ENCODE measurements at places on chromosomes 1 and 21. TPM values are rescaled to one million over a fixed set of nuclear protein-coding genes. Genes with fewer than 3 reads are reported as not detected.

The ADAM30 gene
- polyA plus RNA-seq, result not detected

The CLIC6 gene
- 0.42 TPM for polyA plus RNA-seq

The C1orf94 gene
- 14.3 TPM for polyA plus RNA-seq

The IRF6 gene
- 9.6 TPM for polyA plus RNA-seq
